T-cell (primary cell): ENCODE measurements at places on chromosomes 16 and 17. TPM values are rescaled to one million over a fixed set of nuclear protein-coding genes. Genes with fewer than 3 reads are reported as not detected.

DNA sequence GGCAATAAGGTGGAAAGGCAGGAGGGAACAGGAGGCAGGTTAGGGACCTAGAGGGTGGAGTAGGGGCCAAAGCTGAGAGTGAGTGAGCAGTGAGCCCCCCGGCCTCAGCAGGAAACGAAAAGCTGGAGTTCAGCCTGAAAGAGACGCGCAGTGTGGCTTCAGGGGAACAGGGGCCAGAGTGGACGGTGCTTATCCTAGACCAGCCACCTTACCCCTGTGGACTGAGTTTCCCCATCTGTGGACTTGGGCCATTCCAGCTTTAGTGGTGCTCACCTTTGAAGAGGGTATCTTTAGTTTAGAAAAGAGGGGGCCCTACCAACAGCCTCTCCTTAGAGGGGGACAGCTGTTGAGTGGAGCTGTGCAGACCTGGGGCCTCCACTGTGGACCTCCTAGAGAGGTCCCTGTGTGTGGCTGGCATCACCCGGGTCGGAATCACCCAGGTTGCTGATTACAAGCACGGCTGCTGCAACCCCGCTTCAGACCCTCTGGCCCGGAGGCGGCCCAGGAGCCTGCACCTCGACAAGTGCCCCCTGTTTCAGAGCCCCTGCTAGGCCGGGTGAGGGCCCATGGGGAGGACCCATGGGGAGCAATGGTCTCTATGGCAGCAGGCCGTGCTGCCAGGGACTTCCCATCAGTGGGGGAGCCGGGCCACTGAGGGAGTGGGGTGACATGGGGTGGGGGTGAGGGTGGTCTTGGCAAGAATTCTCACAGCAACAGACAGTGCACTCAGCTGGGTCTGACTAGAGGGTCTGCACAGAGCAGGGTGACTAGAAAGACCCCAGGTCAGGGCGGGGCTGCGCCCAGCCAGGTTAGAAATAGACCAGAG, 2.6 kb downstream of the GPR142 start:
- H3K36me3 ChIP-seq: no peaks in the 10 kb centered on the region
- DNase-seq: no peak
- no peak overlapping the region for H3K4me3 ChIP-seq
- H3K4me1 ChIP-seq: peaks cover 15% of the 10 kb centered on the region
- peaks cover 52% of the 10 kb centered on the region for H3K27me3 ChIP-seq

The NGFR gene
- total RNA-seq: 0.30 TPM

The GINS2 gene
- 3.7 TPM for total RNA-seq

- H3K27me3 ChIP-seq: no peaks in the 10 kb centered on the region
- no peak for DNase-seq
- no peaks in the 10 kb centered on the region for H3K4me1 ChIP-seq
Measured at GRCh38 chr17:13333661-13334060, 268.1 kb downstream of the HS3ST3A1 start.

The SETD6 gene
- 32.9 TPM for total RNA-seq

The CMTM4 gene
- 2.3 TPM for total RNA-seq

DNA sequence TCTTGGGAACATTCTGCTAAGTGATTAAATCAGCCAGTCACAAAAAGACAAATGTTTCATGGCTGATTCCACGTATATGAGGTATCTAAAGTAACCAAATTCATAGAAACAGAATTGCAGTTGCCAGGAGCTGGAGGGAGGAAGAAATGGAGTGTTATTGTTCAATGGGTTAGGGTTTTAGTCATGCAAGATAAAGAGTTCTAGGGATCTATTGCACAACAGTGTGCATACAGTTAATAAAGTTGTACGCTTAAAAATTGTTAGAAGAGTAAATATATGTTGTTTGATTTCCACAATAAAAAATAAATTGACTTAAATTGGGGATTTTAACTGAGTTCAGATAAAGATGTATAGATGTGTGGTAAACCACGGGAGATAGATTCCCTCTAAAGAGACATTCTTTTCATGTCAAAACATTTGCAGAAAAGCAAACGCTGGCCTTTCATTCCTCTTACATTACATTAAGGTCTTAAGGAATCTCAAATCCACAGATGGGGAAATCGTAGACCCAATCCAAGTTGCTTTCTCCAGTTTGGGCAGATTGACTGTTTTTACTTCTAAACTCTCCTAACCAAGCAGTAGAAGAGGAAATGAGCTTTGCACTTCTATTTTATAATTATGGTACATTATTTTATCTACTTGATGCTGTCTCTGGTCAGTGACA, 4.6 kb downstream of the PRDM7 start:
- no peak overlapping the region for H3K4me3 ChIP-seq
- DNase-seq: no peak
- H3K36me3 ChIP-seq: no peaks in the 10 kb centered on the region
- H3K27ac ChIP-seq: no peak overlapping the region
